Spinal cord (tissue), 10 donors: ENCODE measurements at places on chromosomes 1 and 21. TPM values are rescaled to one million over a fixed set of nuclear protein-coding genes. Genes with fewer than 3 reads are reported as not detected.

Gene CA14
- 33.7 TPM for total RNA-seq

Gene RAP1GAP
- 37.1 TPM for total RNA-seq

Gene AADACL4
- total RNA-seq: 0.11 TPM

Gene SPRR1B
- not detected for total RNA-seq

Gene KRTAP13-2
- not detected for total RNA-seq

Gene SYPL2
- total RNA-seq: 0.72 TPM

Gene ZSWIM5
- 7.9 TPM for total RNA-seq

Gene AKNAD1
- 2.8 TPM for total RNA-seq

Gene CCDC27
- total RNA-seq: not detected

Gene SH3BGR
- 3.4 TPM for total RNA-seq

Gene PTAFR
- 4.7 TPM for total RNA-seq

Gene FAM151A
- total RNA-seq: not detected

Gene OR2T29
- not detected for total RNA-seq

Gene MARK1
- total RNA-seq: 35.9 TPM

Gene CFAP141
- 0.89 TPM for total RNA-seq

Gene NGF
- total RNA-seq: 10.4 TPM

Gene MROH9
- 0.06 TPM for total RNA-seq

Gene CCDC17
- total RNA-seq: not detected

Gene SLC9C2
- 1.3 TPM for total RNA-seq

Gene SELL
- total RNA-seq: 15.9 TPM

Gene SLC5A3
- total RNA-seq: 45.1 TPM

Gene SERINC2
- 0.89 TPM for total RNA-seq

Gene C1orf141
- total RNA-seq: 0.79 TPM

Gene IGSF5
- 2.7 TPM for total RNA-seq

Gene C1orf74
- total RNA-seq: 2.6 TPM

Gene YBX1
- 701 TPM for total RNA-seq
